ENCODE measurements at places on chromosomes 1 and 21.

- DNase-seq: no peak
These were observed 588.3 kb downstream of the LMO4 start for GRCh38 chr1:87916965-87917364.

- peak; percentile 82 for DNase-seq
These were observed 17.0 kb downstream of the NES start for GRCh38 chr1:156659988-156660751.

- DNase-seq: no peak
These were observed 265.8 kb downstream of the LRRC7 start for GRCh38 chr1:69833536-69833935.

- no peak for DNase-seq
These were observed 383.6 kb downstream of the COL11A1 start for GRCh38 chr1:102724741-102725140.

GRCh38 chr1:41670217-41670957 lies 185.9 kb upstream of the EDN2 start:
- no peak for DNase-seq

DNA sequence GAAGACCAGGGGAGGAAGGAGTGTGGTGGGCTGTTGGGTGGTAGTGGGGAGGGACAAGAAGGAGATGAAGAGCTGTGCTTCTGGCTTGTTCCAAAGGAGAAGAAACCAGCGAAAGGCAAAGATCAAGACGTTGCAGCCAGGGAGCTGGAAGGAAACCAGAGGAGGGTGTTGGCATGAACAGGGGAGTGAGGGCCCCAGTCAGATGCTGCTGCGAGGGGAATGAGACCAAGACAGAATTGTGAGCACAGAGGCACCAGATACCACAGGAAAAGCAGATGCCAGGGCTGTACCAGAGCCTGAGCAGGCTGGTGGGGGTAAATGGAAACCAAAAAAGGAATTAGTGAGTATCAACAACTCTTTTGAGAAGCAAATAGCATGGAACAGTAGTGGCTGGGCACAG lies 6.0 kb downstream of the LAD1 start:
- no peak for DNase-seq

DNA sequence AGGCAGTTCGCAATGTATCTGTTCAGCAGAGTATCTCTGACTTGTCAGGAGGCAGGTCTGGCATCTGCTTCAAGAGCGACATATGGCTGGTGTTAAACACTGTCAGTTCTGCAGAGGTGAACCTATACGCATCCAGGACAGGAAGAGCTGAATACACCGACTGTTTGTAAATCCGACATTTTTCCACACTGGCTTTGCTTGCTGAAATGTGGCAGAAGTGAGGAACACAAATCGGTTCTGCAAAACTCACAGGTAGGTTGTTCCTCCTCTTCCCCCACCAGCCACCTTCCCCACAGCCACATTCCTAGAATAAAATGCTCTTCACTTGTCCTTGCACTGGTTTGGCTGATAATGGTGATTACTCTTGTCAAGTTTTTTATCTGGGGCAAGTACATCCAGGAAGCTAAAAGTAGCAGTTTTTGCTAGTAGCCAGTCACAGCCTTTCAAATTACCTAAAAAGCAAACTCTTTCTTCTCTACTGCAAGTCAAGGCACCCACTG lies 289.2 kb downstream of the GRIK1 start:
- DNase-seq: no peak

- no peak for DNase-seq
These were observed 44.8 kb upstream of the CACYBP start for GRCh38 chr1:174954671-174955669.

- DNase-seq: no peak
These were observed 163.9 kb downstream of the LRRC40 start for GRCh38 chr1:70041317-70042045.

GRCh38 chr1:21251773-21252471 lies 38.3 kb downstream of the ECE1 start:
- no peak for DNase-seq

- no peak for DNase-seq
These were observed 3.5 kb upstream of the TTC22 start for GRCh38 chr1:54804471-54805132.

GRCh38 chr1:110674337-110675059 lies at the start of gene KCNA3:
Gene KCNA3 (minus strand): TSS chr1:110674940. CDS start chr1:110674809, 131 bp downstream.
- DNase-seq: peak; percentile 53

DNA sequence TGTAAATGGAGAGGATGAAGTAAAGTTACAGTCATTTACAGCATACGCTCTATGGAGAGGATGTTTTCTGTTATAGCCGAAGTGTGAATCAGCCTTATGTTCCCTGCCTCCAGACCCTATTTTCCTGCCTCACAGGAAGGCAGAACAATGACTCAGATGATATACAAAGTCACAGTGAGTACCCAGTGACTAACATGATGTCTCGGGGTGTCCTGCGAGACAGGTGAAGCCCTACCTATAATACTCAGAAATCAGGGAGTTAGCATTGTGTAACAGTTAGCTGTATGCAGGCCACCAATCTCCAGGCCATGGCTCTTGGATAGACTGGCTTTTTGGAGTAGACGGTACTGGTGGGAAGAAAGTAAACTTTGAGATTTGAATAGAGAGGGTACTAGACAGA lies 55.6 kb upstream of the FBXO28 start:
- DNase-seq: no peak

- DNase-seq: no peak
These were observed 1.2 kb upstream of the FAM43B start for GRCh38 chr1:20551161-20551560.

DNA sequence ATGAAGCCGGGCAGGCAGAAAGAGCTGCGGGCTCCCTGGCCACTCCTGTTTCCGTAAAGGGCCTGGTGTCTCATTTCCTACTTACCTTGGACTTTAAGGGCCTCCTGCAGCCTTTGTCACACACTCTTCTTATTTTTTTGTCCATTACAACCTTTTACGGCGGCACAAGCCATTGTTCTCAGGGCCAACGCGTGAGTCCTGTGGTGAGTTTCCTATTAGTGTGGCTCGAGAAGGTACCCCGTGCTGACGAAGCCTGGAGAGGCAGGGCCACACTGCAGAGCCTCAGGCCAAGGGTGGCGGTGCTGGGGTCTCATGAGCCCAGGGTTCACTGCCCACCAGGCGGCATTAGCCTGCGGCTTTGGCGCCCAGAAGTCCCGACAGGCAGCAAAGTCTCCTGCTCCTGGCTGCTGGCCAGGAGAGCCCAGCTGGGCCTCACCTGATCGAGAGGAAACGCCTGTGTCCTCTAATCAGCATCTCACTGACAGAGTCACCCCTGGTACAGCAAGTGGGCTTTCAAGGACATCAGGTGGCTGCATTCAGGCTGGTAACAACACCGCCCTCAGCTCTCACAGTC lies 62.0 kb downstream of the SIK1 start:
- no peak for DNase-seq

GRCh38 chr1:21318714-21319159 lies 28.5 kb upstream of the ECE1 start:
- DNase-seq: no peak

GRCh38 chr1:201507360-201507675 lies 395 bp upstream of the CSRP1 start:
- no peak for DNase-seq

DNA sequence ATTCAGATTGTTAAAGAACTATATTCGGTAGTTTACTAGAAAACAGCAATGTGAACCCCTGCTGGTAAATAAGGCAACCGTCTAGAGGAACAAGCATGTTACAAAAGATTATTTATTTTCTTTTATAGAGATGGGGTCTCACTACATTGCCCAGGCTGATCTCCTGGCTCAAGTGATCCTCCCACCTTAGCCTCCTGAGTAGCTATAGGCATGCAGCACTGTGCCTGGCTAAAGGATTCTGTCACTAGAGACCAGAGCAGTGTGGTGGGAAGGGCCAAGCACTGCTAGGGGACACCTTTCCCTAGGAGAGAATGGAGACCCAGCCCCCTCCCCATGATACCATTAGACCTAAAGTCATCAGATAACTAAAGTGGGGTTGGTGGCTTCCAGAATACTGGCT lies 28.9 kb downstream of the SLC27A3 start:
- no peak for DNase-seq

DNA sequence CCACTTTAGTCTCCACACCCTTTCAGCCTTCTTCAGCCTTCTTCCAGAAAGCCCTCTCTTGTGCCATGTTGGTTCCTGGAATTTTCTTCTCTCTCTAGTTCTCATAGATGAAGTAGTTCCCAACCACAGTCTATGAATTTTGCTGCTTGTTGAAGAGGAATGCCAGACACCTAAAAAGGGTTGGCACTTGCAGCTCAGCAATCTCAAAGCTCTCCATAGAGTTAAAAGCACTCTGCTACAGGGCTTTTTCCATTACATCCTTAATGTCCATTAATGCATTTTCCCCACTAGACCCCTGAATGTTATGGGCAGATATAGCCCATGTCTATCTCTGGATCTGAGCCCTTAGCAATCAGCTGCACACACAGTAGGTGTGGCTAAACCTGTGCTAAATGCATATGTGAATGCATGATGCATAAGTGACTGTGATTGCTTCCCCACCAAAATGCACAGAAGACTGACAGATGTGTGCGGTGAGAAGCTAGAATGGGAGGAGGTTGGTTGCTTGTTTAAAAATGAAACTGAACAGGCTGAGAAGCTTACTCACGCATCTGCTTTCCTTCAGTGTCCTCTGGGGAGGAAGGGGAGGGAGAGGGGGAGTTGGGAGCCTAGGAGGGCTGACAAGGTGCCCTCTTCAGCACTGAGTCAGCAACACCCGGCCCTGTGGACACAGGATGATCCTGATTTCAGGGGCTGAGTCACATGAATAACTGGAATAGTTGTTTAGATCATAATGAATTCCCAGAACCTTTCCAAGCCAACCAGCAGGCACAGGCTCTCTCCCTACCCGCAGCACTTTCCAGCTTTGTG lies 146.1 kb upstream of the FGGY start:
- DNase-seq: no peak

DNA sequence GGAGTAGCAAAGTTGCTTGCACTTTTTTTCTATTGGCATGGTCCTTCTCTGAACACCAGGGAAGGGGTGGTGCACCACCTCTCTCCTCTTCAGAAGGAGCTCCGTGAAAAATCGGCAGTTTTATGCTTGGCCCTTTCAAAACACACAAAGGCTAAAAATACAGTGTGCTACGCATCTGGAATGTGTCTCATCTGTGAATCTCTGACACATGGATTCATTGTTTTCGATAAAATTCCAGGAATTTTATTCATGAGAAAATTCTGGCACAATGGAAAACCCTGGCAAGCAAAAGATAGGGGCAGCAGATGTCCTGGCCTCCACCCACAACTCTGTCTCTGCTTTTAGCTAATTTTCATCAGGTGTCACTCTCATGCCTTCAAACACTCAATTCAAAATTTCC lies 42.9 kb downstream of the ERG start:
- DNase-seq: no peak

DNA sequence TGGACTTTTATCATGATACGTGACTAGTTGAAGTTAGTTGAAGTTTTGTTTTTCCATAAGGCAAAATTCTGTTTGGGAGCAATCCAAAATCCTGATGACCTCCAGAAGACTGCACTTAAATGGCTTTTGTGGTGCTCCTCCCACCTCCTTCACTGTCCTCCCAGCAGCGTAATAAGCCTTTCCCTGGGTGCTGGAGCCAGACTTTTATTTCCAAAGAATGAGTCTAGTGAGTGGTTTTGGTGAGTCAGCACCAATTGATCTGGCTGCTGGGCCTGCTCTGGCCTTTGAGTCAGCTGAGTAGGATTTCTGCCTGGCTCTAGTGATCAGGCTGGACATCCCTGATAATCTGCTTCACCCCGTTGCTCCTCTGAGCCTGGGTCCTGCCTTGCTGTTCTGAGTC lies 21.7 kb upstream of the KCND3 start:
- no peak for DNase-seq

- no peak for DNase-seq
These were observed 43.5 kb downstream of the STYXL2 start for GRCh38 chr1:167137332-167137781.

GRCh38 chr1:47684964-47685762 lies 247.3 kb downstream of the FOXD2 start:
- no peak for DNase-seq

GRCh38 chr21:43762303-43763128 lies 13.6 kb downstream of the CSTB start:
- no peak for DNase-seq

- DNase-seq: no peak
These were observed 30.3 kb downstream of the NHLH2 start for GRCh38 chr1:115810609-115811008.

DNA sequence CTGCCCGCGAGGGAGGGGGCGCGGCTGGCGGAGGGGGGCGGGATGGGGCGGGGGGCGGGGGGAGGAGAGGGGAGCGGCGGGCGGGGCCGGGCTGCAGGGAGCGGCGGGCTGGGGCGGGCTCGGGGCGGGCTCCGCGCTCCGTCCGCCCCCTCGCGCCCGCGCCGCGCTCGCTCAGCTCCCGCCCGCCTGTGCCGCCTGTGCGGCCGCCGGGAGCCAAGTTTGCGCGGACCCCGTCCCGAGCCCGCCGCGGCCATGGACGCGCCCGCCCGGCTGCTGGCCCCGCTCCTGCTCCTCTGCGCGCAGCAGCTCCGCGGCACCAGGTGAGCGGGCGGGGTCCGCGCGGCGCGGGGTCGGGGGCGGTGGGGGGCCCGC lies at the start of gene GABRD:
TSS of gene GABRD (plus strand) at position 174 of the 372 bp plus-strand sequence. CDS start at position 253, 79 bp downstream.
- DNase-seq: no peak

GRCh38 chr1:243848858-243849420 lies 1.1 kb downstream of the AKT3 start:
- DNase-seq: no peak

DNA sequence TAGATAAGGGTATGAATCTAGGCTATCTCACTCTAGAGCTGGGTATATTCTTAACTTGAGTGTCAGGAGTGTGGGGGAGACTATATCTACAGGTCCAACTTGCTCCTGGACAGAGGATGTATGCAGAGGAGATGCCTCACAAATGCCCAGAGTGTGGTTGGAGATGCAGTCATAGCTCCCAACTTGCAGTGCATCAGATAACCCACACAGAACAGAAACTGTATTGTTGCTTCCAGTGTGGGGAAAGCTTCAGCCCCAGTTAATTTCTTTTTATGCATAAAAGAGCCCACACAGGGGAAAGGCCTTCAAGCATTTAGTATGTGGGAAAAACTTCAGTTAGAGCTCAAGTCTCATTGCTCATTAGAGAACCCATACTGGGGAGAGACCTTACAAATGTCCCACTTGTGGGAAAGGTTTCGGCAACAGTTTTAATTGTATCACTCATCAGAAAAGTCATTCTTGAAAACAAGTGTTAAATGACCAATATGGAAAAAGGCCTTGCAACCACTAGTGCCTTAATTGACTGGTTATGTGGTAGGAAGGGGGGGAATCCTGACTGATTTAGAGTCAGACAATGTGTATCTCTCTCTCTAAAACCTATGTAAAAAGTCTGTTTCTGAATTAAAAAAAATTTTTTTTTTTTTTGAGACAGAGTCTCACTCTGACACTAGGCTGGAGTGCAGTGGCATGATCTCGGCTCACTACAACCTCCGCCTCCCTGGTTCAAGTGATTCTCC lies 67.9 kb downstream of the EBNA1BP2 start:
- no peak for DNase-seq

DNA sequence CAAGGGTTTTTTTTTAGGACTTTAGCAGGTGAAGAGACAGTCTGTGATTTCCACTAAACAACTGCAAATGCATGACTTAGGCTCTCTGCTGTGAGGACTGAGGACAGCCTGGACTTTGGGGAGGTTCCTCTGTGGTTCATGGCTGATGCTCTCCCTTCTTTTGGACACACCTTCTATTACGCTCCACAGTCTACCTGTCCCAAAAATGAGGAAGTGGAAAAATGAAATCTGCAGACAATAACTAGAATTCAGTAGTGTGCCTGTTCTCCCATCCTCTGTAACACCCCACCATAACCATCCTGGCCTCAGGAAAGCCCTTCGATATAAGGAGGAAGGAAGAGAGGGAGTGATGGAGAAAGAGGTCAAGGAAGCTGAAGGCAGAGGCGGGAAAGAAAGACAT lies 68.7 kb downstream of the NTPCR start:
- no peak for DNase-seq

All from T follicular helper cell (primary cell).